Stomach (tissue), 19 donors: ENCODE measurements at places on chromosomes 16 and 17. TPM values are rescaled to one million over a fixed set of nuclear protein-coding genes. Genes with fewer than 3 reads are reported as not detected.

DNA sequence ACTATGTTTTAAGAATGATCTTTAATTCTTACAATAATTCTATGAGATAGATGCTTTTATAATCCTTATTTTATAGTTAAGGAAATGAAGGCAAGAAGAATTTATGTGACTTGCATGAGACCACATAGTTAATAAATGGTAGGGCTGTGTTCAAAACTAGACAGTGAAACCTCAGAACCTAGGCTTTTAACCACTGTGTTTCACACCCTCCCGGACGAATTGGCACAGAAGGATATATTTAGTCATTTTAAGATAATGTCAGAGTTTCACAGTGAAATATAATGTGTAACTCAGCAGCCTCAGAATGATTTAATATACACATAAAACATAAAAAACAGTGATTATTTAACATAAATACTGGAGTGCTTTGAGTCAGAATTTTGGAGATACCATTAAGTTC lies 57.0 kb downstream of the NSRP1 start:
- DNase-seq: no peak
- no peak overlapping the region for H3K27ac ChIP-seq
- no peaks in the 10 kb centered on the region for H3K27me3 ChIP-seq

Gene TVP23B
- total RNA-seq: 4.9 TPM

DNA sequence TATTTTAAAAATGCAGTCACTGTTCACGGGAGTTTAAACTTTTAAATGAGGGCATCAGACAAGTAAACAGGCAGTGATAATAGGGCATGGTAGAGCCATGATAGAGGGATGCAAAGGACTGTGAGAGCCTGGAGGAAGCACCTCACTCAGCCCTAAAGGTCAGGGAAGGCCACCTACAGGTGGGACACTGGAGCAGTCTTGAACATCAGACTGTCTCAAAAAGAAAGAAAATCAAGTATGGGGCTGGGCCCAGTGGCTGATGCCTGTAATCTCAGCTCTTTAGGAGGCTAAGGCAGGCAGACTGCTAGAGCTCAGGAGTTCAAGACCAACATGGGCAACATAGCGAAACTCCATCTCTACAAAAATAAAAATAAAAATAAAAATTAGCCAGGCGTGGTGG lies 31.0 kb upstream of the DHRS7B start:
- no peak overlapping the region for H3K4me3 ChIP-seq
- H3K27ac ChIP-seq: no peak overlapping the region
- H3K4me1 ChIP-seq: peaks cover 19% of the 10 kb centered on the region

DNA sequence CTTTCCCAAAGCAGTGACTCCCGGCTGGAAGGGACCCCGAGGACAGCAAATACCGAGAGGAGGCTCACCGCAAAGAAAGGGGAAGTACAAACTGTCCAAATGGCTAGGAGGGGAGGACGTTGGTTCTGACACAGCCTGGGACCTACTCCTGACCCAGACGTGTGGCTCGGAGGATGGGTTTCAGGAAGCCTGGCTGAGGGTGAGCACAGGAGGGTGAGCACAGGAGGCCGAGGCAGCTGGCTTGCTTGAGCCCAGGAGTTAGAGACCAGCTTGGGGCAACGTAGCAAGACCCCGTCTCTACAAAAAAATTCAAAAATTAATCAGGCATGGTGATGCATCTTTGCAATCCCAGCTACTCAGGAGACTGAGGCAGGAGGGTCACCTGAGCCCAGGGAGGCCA lies 83.2 kb downstream of the C16orf78 start:
- no peaks in the 10 kb centered on the region for H3K4me1 ChIP-seq
- no peaks in the 10 kb centered on the region for H3K36me3 ChIP-seq
- H3K4me3 ChIP-seq: no peak overlapping the region
- peak; percentile 18 for DNase-seq
- no peak overlapping the region for H3K27ac ChIP-seq
